ENCODE measurements at places on chromosomes 5 and 9.

DNA sequence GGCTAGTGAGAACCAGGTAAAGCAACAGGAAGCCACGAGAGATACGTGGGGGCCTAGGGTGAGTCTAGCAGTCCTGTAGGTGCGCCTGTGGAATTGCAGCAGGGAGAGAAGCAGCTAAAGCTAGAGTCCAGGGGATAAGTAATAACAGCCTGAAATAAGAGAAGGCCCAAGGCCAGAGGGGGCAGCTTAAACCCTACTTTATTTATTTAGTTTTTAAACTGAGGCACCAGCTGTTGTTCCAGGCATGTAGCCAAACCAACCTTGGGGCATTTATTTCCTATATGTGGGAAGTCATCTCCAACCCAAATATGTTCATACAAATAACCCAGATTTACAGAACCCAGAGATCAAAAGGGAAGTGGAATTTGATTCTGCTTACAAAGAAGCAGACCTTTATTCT lies 93.5 kb downstream of the GLDC start:
- no peak for DNase-seq

- no peak for DNase-seq
Measured at GRCh38 chr9:97510797-97511654, 9.6 kb downstream of the TMOD1 start.

- DNase-seq: no peak
Measured at GRCh38 chr9:104802110-104802509, 38.2 kb downstream of the NIPSNAP3B start.

GRCh38 chr5:77893225-77893860 lies 117.2 kb upstream of the TBCA start:
- DNase-seq: no peak

DNA sequence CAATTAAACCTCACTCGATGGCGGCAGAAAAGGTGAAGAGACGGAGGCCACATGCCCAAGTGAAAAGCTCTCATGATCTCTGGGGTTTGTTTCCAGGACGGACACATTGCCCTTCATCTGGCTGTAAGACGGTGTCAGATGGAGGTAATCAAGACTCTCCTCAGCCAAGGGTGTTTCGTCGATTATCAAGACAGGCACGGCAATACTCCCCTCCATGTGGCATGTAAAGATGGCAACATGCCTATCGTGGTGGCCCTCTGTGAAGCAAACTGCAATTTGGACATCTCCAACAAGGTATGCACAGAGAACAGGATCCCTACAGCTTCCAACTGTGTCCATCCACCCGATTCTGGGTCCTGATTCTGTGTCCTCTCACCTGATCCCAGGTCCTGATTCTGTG lies 74.5 kb upstream of the CTSL start:
- DNase-seq: no peak

DNA sequence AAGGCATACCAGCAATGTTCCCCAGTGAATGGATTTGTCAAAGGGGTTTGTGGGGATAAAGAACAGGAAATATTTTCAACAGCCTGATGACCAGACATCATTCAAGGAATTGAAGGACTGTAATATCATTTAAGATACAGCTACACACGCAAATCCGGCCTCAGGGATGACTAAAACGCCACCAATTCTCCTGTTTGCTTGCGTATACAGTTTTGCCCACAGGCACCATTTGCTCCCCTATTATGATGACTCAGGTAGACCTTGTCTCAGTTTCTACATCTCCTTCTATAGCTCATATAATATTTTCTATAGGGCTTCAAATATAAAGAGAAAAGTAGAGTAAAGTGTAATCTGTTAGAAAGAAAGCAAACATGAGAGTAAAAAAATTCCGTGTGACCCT lies 29.7 kb upstream of the ITGA1 start:
- no peak for DNase-seq

GRCh38 chr5:96220610-96221390 lies 212.2 kb downstream of the PCSK1 start:
- DNase-seq: no peak

DNA sequence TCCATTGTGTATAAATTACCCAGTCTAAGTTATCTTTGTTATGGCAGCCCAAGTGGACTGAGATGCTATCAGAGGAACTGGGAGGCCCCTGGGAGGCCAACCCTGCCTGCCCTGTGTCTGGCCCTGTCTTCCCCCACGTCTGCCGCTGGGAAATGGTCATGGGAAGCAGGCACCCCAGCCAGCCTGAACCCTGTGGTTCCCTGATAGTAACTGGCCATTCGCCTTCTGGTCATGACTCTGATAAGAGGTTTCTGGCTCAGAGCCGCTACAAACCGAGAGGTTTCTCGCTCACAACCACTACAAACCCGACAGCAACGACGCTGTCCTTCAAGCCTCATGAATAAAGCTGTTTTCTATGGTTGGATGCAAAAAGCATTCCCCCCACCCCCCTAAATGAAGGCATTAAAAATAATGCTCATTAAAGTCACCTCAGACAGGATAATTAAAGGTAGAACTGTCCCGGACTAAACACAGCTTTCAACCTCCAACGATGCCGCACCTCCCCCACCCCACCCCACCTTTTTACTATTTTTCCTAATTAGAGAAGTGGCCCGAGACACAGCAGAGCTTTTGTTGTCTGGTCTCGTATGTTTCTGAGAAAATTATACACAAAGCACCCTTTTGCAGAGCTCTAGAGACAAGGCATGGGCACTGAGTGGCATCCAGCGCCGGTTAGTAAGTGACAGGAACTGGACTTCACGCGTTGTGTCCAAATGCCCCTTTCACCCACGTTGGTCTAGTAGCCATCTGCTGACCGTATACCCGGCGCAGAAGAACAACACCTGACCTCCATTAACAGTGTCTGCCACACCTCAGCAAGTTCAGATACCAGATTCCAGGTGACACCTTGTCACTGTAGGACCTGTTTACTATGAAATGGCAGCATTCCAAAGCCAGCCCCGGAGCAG lies 140.8 kb downstream of the COL23A1 start:
- no peak for DNase-seq

- DNase-seq: no peak
Measured at GRCh38 chr9:98460704-98461103, 205.3 kb upstream of the TBC1D2 start.

GRCh38 chr5:172063463-172064235 lies 57.2 kb upstream of the FBXW11 start:
- no peak for DNase-seq

DNA sequence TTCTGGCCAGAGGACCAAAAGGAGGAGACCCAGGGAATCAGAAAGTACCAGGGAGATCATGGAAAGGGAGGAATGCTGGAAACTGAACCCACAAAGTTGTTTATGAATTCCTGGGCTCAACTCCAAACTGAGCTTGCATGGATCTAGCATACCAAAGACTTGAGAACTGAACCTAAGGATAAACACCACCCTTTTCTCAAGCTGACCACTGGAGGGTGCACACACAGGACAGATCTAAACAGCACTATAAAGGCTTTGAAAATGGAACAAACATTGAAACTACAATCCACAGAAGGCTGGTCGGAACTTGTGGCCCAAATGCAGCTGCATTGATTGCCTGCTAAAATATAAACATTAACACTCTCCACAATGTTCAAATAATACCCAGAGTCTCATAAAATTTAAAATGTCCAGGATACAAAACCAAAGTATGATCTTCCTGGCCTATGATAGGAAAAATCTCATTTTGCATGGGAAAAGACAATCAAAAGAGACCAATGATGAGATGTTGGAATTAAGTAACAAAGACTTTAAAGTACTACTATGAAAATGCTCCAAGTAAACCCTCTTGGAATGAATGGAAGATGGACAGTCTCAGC lies 15.6 kb upstream of the IRF1 start:
- no peak for DNase-seq

- DNase-seq: no peak
Measured at GRCh38 chr5:15383469-15383868, 116.5 kb upstream of the FBXL7 start.

DNA sequence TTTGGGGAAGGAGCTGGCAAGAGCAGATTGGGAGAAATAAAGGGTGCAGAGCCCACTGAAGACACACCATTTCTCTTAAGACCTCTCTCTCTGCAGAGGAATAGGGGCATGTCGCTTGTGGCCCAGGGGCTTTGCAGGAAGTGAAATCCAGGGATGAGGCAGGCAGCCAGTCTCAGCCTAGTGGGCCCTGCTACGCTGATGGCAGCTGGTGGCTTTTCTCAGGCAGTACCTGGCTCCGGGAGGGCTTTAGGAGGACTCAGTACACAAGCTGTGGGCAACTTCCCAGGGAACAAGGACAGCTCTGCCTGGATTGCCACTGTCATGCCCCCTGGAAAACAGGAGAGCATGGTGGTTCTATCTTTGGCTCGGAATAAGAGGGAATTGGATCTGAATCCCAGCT lies 76.2 kb upstream of the NEURL1B start:
- no peak for DNase-seq

DNA sequence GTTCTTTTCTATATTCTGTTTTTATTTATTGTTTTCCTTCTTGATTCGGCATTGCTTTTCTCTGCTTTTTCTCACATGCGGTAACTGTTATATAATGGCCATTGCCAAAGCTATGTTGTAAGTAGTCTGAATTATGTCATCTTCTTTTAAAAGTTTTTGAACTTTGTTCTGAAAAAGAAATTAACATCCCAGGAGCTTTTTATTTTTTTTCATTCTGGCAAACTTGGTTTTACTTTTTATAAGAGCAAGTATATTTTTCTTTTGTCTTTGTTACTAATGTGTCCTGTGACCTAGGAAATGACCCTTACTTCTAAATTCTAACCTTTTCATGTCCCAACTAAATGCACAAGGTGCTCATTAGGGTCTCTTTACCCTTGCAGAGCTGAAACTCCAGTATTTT lies 26.7 kb upstream of the IZUMO3 start:
- no peak for DNase-seq

- DNase-seq: no peak
Measured at GRCh38 chr5:58188262-58188651, 271.6 kb downstream of the PLK2 start.

DNA sequence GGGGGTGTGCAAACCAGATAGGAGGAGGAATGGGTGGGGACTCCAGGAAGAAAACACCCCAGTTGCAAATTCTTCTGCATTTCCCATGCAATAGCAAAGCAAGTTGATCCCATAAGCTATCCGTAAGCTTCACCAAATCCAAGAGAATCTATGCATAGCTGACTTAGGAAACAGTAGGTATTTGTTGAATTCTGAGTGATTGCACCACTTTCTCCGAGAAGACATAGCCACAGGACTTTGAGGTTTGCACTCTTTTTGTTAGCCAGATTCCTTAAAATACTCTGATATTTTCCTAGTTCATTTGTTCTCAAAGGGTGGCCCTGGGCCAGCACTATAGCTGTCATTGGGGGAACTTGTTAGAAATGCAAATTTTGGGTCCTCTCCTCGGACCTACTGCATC lies 271.9 kb downstream of the SLIT3 start:
- DNase-seq: no peak

DNA sequence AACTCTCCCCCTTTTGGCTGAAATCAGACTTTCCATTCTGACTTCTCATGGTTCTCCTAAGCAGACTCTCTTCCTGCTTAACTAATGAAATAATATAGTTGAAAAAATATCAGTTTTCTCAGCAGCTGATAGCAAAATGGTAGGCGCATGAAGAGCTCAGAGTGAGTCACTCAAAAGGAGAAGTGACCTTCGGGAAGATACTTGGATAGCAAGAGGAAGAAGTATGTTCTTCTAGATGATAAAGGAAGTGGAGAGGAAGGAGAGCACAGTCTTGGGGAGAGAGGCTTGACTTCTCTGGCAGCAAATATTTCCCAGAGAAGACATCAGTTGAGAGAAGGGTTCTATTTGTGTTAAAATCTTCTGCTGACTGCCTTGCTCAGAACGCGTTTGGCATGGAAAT lies 101.5 kb downstream of the TAF11L14 start:
- no peak for DNase-seq

GRCh38 chr5:158212917-158213316 lies 354.0 kb upstream of the CLINT1 start:
- no peak for DNase-seq

DNA sequence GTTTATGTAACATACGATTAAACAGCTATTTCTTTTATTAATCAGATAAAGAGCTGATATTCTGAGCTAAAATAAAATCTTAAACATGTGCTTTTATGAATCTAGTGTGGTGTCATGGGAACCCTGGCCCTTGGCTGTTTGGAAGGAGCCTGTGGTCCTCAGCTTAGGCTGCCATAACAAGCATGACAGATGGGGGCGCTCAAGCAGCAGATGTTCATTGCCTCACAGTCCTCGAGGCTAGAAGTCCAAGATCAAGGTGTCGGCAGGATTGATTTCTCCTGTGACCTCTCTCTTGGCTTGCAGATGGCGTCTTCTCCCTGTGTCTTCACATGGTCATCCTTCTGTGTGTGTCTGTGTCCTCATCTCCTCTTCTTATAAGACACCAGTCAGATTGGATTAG lies 448.2 kb downstream of the GADD45G start:
- DNase-seq: no peak

DNA sequence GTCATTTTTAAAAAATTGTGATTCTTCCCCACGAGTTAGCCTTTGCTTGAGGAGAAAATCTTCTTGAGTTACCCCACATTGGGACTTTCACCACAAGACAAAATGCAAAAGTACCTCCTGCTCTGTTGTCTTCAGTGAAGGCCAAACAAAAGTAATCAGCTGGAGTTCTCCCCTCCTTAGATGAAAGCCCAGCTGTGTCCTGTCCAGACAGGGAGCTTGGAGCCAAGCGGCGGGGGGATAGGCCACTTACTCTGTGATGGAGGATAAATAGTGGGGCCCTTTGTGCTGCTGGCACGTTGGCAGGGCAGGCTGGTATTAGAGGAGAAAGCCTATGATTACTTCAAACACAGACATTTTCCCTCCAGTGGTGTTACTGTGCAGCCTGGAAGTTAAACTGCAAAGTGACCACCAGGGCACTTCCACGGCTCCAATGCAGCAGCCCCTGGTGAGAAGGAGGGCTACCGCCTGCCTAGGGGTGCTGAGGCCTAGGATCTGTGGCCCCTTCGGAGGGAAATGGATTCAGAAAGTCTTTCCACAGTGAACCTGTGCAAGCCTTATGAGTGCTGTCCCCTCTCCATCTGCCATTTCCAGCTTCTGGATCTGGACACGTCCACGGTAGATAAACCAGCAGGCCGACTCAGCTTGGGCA lies 155.0 kb downstream of the TMEM167A start:
- no peak for DNase-seq

- no peak for DNase-seq
Measured at GRCh38 chr9:14312719-14313377, 1.1 kb downstream of the NFIB start.

DNA sequence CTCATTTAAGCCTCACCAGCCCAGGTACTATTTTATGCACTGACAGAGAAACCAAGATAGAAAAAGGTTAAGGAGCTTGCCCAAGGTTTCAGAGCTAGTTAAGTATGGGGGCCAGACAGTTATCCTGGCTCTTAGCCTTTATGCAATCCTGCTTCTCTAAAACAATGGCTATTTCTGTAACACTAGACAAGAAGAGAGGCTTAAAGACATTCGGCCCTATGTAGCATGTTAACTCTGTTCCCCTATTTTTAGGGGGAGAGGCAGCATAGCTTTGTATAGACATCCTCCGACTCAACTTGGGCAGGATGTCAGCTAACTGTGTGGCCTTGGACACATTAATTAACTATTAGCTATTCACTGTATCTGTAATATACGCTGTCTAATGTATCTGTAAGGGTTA lies 54.6 kb downstream of the LHFPL2 start:
- no peak for DNase-seq

All from cortex of kidney (tissue), 1 donor.